ENCODE measurements at places on chromosomes 3 and 15.

- no peak overlapping the region for H3K4me3 ChIP-seq
- H3K4me1 ChIP-seq, result peaks cover 74% of the 10 kb centered on the region
- H3K27me3 ChIP-seq, result no peaks in the 10 kb centered on the region
- H3K27ac ChIP-seq, result peak overlapping the region; percentile 74
- DNase-seq, result no peak
Measured at GRCh38 chr3:71067977-71068654, 515.4 kb downstream of the FOXP1 start.

- no peak overlapping the region for H3K4me3 ChIP-seq
- no peak overlapping the region for H3K27ac ChIP-seq
- no peaks in the 10 kb centered on the region for H3K36me3 ChIP-seq
- no peak for DNase-seq
Measured at GRCh38 chr3:46559091-46559704, 6.9 kb downstream of the LRRC2 start.

- no peaks in the 10 kb centered on the region for H3K36me3 ChIP-seq
- H3K4me1 ChIP-seq, result peaks cover 36% of the 10 kb centered on the region
- H3K4me3 ChIP-seq, result no peak overlapping the region
- no peak overlapping the region for H3K27ac ChIP-seq
- no peak for DNase-seq
- H3K27me3 ChIP-seq, result no peaks in the 10 kb centered on the region
Measured at GRCh38 chr15:25665913-25666312, 197.2 kb downstream of the ATP10A start.

DNA sequence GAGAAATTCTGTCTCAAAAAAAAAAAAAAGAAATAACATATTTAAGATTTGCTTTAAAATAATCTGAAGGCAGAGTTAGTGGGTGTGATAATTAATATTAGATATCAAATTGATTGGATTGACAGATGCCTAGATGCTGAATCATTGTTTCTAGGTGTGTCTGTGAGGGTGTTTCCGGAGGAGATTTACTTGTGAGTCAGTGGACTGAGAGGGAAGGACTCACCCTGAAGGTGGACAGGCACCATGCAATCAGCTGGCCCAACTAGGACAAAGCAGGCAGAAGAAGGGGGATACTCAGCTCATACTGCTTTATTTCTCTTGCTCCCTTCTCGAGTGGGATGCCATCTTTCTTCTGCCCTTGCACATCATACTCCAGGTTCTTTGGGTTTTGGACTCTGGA is 16.7 kb upstream of the RPL24 start:
- no peak for DNase-seq
- no peaks in the 10 kb centered on the region for H3K4me1 ChIP-seq
- H3K4me3 ChIP-seq, result no peak overlapping the region

DNA sequence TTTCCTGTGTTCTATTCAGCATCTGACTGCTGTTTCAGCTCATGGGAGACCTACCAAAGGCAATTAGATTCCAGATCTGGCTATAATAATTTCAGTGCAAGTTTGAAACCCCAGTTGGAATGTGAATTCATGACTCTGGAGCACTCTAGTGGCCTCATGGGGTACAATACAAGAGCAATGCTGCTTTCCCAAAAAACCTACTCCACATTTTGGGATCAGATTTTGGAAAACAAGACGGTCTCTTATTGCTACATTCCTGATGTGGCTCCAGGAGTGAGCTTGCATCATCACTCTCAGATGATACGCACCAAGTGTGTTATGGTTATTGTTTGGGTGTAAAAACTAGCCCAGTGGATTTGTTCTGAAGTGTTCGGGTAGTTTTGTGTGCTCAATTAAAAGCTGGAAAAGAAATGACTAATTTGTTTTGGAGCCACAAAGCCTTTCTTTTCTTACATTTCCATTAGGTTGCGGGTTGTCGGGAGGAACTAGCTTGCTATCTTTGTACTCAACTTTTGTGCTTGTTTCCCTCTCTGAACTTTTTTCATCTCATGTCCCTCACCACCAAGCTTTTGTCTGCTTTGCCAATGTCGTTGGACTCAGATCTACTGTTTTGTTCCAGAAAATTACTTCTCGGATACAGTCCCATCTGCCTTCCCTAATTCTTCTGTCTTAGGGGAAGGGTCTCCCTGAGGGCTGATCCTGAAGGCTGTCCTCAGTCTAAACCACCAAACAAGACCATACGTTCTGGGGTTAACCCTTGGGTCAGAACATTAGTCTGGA is 272.1 kb downstream of the BBX start:
- no peaks in the 10 kb centered on the region for H3K27me3 ChIP-seq
- peak overlapping the region; percentile 73 for H3K27ac ChIP-seq
- H3K4me3 ChIP-seq, result no peak overlapping the region

DNA sequence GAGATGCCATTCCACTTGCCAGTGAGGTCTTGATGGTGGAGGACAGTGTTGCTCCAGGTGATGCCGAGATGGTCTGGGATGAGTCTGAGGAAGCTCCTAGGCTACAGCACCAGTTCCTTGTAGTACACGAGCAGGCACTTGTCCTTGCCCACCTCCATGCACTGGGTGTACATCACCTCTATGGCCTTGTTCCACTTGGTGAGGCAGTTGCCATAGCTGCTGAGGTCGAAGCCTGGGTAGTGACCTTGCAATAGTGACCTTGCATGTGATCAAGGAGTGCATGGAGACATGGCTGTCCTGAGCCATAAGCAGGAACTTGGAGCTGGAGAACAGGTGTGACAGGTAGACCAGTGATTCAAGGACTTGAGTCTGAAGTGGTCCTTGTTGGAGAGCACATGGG is 47.6 kb downstream of the CDIN1 start:
- no peak overlapping the region for H3K27ac ChIP-seq
- no peak overlapping the region for H3K4me3 ChIP-seq
- DNase-seq, result no peak
- H3K27me3 ChIP-seq, result no peaks in the 10 kb centered on the region
- H3K4me1 ChIP-seq, result no peaks in the 10 kb centered on the region

DNA sequence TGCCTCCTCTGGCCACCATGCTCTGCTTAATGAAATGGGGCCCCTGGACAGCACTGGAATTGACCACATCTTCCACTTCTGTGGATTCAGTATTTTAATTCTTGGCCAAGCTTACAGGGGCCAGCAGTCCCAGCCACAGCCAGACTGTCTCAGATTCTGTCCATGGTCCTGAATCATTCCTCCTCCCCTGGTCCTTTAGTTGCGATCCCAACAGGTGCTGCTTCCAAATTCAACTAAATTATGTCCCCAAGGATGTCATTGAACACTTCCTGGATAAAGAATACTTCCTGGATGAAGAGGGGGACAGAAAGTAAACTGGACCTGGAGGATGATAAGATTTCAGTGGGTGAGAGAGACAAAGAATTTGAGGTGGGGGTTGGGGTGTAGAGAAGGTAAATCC is 111.1 kb upstream of the FOXB1 start:
- H3K27ac ChIP-seq, result no peak overlapping the region
- no peak overlapping the region for H3K4me3 ChIP-seq
- no peaks in the 10 kb centered on the region for H3K36me3 ChIP-seq
- H3K4me1 ChIP-seq, result no peaks in the 10 kb centered on the region
- no peaks in the 10 kb centered on the region for H3K27me3 ChIP-seq

Data from thoracic aorta (tissue), 2 donors.